Adrenal gland (tissue), 19 donors: ENCODE measurements at places on chromosomes 13 and 19. TPM values are rescaled to one million over a fixed set of nuclear protein-coding genes. Genes with fewer than 3 reads are reported as not detected.

- DNase-seq = peak; percentile 83
- H3K4me1 ChIP-seq = no peaks in the 10 kb centered on the region
- H3K4me3 ChIP-seq = peak within 1 kb of the TSS; percentile 62
- H3K27me3 ChIP-seq = no peaks in the 10 kb centered on the region
Observed at GRCh38 chr13:98576963-98577835, at the start of gene STK24. Gene STK24, minus strand, starts transcription at chr13:98577107. Its CDS starts 321 bp downstream, at chr13:98576786.

GRCh38 chr19:1774989-1775772 lies 21.9 kb downstream of the ONECUT3 start:
- no peak for DNase-seq
- peaks cover 68% of the 10 kb centered on the region for H3K27me3 ChIP-seq
- H3K36me3 ChIP-seq = no peaks in the 10 kb centered on the region
- H3K4me3 ChIP-seq = no peak overlapping the region

DNA sequence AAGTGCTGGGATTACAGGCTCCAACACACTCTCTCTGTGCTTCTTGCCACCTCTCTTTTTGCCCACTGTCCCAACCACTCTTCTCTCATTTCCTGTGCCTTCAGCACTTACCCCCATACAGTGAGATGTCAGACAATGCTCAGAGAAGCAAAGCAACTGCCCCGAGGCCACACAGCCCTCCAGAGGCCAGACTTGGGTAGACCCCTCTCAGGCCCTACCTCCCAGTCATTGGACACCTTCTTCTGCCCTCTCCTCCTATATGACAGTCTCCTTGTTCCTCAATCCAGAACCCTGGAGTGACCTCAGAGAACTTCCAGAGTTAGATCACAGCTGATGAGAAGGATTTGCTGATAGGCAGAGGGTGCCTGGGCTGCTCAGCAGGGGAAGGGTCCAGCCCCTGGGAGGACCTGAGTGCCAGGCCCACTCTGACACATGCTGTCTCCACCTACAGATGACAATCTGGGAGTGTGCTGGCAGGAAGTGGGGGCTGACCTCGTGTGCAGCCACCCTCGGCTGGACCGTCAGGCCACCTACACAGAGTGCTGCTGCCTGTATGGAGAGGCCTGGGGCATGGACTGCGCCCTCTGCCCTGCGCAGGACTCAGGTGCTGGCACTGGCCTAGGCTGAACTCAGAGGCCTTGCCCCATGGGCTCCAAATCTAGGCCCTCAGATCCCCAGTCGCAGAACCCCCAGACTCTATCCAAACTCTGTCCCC lies 24.4 kb downstream of the LTBP4 start:
- no peak overlapping the region for H3K27ac ChIP-seq
- no peaks in the 10 kb centered on the region for H3K27me3 ChIP-seq
- H3K4me1 ChIP-seq = no peaks in the 10 kb centered on the region

- H3K36me3 ChIP-seq = no peaks in the 10 kb centered on the region
- H3K4me1 ChIP-seq = peaks cover 9% of the 10 kb centered on the region
- no peak overlapping the region for H3K4me3 ChIP-seq
- no peaks in the 10 kb centered on the region for H3K27me3 ChIP-seq
- DNase-seq = no peak
Observed at GRCh38 chr13:45166858-45167257, 34.0 kb downstream of the KCTD4 start.

GRCh38 chr13:112120031-112120373 lies 53.1 kb downstream of the SOX1 start:
- H3K36me3 ChIP-seq = no peaks in the 10 kb centered on the region
- H3K4me3 ChIP-seq = no peak overlapping the region
- no peak for DNase-seq

P2RY11 gene
- polyA plus RNA-seq = 21.5 TPM

SBNO2 gene
- 84.2 TPM for polyA plus RNA-seq

FIZ1 gene
- 6.3 TPM for polyA plus RNA-seq
